Stimulated activated CD4-positive, alpha-beta T cell treated with anti-CD3 and anti-CD28 coated beads, Interleukin-1b, Interleukin-23, amount 100 ng/mL, for 24 hours (primary cell): ENCODE measurements at places on chromosomes 4 and X.

DNA sequence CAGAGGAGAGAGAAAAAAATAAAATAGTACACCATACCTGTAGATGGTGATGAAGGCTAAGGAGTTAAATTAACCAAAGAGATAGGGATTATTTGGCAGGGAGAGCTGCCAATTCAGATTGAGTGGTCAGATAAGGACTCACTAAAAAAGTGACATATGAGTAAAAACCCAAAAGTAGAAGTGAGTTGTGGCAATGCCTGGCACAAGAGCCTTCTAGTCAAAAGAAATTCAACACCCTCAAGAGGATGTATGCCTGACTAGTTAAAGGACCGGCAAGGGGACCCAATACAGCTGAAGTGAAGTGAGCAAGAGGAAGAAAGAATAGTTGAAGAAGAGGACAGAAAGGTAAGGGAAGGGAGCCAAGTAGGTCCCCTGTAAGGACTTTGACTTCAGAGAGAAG, 34.9 kb downstream of the ELF2 start:
- DNase-seq: no peak

GRCh38 chr4:52407545-52407944, 251.6 kb downstream of the USP46 start:
- DNase-seq: no peak

- no peak for DNase-seq
Observed at GRCh38 chr4:89509708-89510281, 202.2 kb upstream of the GPRIN3 start.

DNA sequence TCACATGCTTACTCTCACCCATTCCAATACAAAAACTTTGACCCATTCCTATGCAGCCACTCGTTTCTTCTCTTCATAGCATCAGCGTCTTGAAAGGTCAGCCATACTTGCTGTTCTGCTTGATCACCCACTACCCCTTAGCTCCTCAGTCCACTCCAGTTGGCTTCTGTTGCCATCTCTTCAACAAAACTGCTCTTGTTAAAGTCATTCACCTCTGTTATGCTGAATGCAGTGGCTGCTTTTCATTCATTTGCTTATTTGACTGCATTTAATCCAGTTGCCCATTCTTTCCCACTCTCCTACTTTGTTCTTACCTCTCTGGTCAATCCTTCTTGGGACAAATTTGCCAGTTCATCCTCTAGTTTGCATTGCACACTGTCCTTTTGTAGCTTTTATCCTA, 24.9 kb downstream of the CEP135 start:
- DNase-seq: no peak

DNA sequence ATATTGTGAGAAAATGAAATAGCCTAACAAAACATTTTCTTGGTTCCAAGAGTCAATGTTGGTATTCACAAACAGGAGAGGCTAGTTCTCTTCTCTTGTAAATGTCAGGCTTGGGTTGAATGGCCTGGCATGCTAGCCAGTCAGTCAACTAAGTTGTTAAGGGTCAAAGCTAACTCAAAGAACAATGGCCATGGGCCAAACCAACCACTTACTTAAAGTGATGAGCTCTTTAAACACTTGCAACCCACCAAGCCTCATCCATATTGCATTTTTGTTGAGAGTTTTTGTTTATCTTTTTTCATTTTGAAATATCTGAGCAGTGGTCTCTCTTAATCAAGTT, 394.5 kb downstream of the RAB28 start:
- no peak for DNase-seq

DNA sequence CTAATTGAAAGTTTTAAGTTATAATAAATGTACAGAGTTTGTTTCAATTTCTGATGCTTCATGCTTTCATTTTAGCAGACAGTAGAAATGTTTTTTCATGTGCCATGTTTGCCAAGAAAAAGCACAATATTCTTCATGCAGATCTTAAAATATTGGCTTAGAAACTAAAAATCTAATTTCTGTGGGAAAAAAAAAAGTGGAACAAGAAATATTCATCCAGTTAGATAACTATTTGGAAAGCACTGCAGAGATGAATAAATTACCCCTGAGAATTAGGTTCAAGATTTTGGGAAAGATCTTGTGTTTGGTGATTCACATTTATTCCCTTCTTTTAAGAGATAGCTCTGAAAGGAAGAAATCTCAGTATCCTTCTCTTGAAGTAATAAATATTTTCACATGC, 912.5 kb downstream of the C4orf33 start:
- DNase-seq: no peak

DNA sequence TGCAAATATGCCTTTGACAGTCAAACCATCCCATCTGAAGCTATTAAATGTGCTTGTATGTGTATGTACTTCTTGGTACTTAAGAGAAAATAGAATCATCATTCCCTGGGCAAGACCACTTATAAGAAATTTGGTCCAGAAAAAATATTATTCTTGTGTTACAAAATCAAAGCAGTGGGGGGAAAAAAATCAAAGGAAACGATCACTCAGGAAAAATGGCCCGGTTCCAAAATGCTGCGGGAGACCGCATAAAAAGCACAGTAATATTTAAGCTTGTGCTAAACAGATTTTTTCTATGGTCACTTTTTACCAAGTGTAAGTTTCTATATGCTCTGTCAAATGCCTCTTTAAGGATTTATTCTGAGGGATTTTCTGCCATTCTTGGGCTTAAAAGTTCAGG, 36.1 kb downstream of the RAI2 start:
- no peak for DNase-seq

DNA sequence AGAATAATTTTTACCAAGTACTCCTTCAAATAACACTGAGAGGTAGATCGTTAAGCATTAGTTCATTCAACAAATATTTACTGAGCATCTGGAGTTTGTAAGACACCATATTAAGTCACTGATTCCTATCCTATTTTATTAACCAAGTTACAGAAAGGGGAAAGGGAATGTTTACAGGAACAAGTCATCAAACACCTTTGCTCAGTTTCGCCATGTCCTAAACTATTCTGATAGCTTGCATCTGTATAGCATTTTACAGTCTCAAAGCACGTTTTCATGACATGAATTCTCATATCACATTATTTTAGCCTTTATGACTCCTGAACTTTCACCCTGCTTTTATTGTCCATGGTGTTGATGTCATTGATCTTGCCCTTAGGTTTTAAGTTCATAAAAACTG, 89.2 kb downstream of the AREG start:
- DNase-seq: no peak
